ENCODE measurements at places on chromosomes 1 and 21. TPM values are rescaled to one million over a fixed set of nuclear protein-coding genes. Genes with fewer than 3 reads are reported as not detected.
A peak's percentile ranks its signal among the peaks of the same experiment; 100 is the strongest.

GRCh38 chr1:18922848-18923755 lies 20.7 kb upstream of the ALDH4A1 start:
- DNase-seq = peak; percentile 58

Gene NBPF8
- total RNA-seq = 14.2 TPM

GRCh38 chr1:236508593-236509027 lies 15.2 kb upstream of the LGALS8 start:
- no peak for DNase-seq

- DNase-seq = no peak
Observed at GRCh38 chr1:246591504-246591903, 25.2 kb downstream of the CNST start.

Gene CD1E
- not detected for total RNA-seq

DNA sequence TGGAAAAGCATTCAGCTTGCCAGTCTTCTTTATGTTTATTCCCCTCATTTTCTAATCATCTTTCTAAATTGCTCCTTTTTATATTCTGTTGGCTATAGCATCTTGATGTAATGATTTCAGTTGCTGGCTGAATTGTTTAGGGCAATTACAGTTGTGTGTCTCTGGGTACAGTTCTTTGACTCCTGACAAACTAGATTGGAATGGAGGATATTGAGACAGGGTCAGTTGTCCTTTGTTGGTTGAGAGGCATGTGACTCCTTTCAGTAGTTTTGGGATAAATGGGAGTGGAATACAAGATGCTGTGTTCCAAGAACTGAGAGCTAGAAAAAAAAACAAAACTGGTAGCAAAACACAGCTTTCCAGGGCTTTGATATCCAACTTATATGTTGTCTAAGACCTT lies 1.5 kb downstream of the CENPF start:
- peak; percentile 27 for DNase-seq

Gene TMEM125
- total RNA-seq = not detected

GRCh38 chr1:182835806-182836205 lies 3.3 kb upstream of the DHX9 start:
- no peak for DNase-seq

DNA sequence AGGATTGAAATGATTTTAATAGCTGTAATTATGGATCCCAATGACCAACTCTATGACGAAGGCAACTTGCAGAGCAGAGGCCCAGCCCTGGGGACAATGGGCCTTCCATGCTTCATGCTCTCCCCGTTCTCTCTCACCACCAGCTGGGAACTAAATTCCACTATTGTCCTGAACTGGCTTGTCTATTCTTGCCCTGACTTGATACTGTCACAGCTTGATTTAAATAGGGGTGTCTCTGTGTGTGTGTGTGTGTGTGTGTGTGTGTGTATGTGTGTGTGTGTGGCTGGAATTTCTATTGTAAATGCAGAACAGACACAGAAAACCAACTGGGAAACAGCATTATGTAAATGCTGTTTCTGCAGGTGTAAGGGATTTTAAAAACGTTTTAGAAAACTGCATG lies 57.0 kb downstream of the SLC22A15 start:
- DNase-seq = no peak

Measured in myocyte (in vitro differentiated cells).